ELR (cell line): ENCODE measurements at places on chromosomes 1 and 21.

- DNase-seq = peak; percentile 95
These were observed 221.2 kb downstream of the FMN2 start for GRCh38 chr1:240312872-240313271.

DNA sequence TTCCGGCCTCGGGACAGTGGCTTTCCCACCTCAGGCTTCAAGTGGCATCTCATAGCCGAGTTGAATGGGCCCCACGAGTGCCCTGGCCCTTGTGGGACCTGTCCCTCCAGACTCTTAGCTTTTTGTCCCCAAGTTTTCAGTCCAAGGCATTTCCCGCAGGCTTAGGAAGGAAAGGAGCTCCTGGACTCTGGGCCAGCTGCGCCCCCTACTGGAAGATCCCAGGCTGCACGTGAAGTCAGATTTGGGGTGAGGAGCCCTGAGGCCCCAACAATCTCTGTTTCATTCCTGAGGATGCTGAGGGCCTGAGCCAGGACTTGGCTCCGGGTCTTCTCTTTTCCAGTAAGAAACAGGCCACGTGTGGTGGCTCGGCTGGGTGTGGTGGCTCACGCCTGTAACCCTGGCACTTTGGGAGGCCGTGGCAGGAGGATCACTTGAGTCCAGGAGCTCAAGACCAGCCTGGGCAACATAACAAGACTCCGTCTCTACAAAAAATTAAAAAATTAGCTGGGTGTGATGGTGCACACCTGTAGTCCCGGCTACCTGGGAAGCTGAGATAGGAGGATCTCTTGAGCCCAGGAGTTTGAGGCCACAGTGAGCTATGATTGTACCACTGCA is 67.4 kb downstream of the ARHGEF10L start:
- peak; percentile 75 for DNase-seq

- DNase-seq = peak; percentile 57
These were observed 41.9 kb downstream of the SMG7 start for GRCh38 chr1:183514235-183514634.

- DNase-seq = peak; percentile 90
These were observed 4.9 kb upstream of the POFUT2 start for GRCh38 chr21:45292399-45293219.
